AG08395 (cell line): ENCODE measurements at places on chromosomes 4 and X.

- DNase-seq: peak; percentile 35
These were observed 40.0 kb downstream of the ZFYVE28 start for GRCh38 chr4:2378401-2378800.

DNA sequence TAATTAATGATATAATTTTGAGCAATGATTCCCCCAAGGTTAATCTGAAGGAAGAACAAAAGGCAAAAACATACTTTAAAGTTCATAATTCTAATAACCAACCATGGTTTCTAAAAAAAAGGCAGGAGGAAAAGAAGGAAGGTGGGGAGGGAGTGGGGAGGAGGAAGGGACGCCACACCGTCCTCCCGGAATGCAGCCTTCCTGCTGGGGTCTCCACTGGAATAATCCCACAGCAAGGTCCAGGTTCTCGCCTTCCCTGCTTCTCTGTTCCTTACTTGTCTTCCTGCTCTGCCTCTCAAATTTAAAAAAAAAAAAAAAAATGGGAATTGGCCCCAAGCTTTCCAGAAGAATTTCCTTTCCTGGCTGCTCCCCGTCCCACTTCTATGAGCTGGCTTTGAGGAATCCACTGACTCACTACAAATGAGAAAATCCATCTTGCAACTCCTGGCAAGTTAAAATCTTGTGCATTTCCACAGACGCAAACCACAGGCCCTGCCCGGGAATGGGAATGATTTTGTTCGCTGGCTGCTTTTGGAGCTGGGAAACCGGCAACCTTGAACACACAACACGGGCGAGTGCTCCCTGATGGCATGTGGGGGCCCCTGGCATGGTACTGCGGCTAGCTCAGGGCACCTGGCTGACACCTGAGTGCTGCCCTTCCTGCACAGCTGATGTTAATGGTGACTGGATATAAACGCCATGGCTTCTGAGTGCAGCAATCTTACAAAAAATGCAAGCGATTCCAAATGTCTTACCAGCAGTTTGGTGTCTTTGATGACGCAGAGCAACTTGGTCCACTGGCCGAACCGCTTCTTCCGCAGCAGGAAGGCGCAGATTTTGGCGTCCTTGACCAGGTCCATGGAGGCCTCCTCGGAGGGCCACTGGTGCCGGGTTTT lies 97.0 kb downstream of the AFAP1 start:
- peak; percentile 92 for DNase-seq

- peak; percentile 50 for DNase-seq
These were observed 23.3 kb downstream of the ARHGAP24 start for GRCh38 chr4:85498068-85498733.

DNA sequence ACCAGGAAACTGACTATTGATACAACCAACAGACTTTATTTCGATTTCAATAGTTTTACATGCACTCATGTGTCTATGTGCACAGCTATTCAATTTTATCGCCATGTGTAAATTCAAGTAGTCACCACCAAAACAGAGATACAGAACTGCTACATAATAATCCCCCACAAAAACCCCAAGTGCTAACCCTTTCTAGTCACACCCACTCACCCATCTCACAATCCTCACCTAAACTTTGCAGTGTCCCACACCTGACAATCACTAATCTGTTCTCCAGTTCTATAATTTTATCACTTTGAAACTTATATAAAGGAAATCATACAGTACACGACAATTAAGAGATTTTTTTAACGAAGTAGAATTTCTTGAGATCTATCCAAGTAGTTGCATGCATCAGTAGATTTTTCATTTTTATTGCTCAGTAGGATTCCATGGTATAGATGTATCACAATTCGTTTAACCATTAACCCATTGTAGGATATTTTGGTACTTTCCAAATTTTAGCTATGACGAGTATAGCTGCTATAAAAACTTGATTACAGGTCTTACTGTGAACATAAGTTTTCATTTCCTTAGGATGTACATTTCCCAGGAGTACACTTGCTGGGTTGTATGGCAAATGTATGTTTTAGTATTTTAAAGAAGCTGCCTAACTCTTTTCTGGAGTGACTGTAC lies 85.9 kb downstream of the CASK start:
- DNase-seq: no peak

DNA sequence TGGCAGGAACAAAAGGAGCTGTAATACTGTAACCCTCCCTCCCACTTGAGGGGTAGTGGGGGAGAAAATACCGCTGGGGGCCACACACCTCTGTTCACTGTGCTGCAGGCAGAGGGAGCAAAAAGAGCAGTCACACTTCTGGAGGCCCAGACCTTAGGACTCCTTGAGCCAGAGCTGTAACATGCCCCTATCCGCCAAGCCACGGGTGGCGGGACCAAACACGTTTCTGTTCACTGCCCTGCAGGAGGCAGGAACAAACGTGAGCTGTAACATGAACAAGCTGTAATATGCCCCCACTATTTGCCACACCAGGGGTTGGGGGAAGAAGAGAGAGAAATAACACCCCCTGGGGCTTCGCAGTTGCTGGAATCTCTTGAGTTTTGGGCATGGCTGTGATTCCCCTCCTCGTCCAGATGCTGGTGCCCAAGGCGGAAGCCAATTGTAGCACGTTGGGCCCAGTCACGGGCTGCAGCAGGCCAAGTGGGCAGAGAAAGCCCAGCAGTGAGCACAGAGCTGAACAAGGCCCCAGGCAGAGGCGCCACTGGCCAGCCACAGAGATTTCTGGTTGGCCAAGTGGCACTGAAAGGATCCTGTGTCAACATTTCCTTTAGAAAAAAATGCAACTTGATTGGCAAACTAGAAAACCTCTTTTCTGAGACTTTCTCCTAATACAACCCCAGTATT lies 509.7 kb downstream of the INPP4B start:
- DNase-seq: no peak

DNA sequence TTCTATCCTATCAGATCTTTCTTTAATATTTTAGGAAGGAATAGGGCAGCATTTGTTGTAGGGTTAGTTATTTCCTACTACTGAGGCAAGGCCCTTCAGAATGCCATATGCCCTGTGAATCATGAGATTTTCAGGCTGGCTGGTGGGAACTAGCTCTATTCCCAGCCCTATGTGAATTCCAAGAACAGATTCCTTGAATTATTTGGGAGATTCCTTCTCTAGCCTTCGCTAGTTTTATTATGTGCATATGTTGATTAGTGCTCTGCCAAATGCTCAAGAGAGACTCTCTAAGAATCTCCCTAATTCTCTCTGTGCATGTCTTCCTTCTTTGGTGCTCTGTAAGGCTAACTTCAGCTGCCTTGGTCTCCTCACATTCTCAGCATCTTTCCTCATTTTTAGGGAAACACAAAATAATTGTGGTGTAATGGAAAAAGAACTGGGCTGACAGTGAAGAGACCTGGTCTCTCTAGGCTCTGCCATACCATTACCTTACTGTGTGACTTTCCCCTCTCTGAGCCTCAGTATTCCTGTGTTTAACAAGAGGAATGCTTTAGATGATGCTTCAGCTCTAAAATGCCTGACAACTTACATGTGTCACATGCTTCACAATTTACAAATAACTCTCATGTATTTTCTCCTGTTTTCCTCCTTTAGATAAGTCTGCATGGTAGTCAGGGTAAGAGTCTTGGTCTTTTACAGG lies 79.7 kb downstream of the VMA21 start:
- DNase-seq: no peak

DNA sequence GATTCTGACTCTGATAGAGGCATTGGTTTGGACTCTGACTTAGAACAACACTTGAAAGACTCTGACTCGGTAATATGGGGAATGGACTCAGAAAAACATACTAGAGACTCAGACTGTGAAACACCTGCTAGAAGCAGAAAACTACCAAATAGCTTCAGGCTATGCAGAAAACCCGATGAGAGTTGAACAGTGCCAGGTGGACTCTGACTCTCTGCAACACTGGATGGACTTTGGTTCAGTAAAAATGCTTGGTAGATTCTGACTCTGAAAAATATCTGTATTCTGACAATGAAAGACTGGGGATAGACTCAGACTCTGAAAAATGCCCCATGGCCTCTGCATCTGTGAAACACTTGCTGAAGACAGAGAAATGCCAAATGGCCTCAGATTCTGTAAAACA lies 215.1 kb upstream of the HDX start:
- no peak for DNase-seq

DNA sequence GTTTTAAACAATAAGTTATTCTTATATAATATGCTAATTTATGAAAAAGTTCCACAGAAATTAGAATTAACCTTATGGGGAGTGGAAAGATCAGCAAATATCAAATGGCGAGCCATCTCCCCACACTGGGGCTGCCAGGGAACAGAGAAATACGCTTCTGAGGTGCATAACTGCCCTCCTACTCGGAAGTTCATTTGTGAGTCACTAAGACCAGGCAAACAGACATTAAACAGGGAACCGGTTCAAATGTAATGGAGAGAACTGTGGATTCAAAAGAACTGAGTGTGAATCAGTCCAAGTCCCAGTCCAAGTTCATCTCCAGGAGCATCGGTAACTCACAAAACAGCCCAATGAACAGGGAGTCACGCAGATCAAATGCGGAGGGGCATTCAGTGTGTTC lies 11.4 kb upstream of the S100G start:
- DNase-seq: no peak

DNA sequence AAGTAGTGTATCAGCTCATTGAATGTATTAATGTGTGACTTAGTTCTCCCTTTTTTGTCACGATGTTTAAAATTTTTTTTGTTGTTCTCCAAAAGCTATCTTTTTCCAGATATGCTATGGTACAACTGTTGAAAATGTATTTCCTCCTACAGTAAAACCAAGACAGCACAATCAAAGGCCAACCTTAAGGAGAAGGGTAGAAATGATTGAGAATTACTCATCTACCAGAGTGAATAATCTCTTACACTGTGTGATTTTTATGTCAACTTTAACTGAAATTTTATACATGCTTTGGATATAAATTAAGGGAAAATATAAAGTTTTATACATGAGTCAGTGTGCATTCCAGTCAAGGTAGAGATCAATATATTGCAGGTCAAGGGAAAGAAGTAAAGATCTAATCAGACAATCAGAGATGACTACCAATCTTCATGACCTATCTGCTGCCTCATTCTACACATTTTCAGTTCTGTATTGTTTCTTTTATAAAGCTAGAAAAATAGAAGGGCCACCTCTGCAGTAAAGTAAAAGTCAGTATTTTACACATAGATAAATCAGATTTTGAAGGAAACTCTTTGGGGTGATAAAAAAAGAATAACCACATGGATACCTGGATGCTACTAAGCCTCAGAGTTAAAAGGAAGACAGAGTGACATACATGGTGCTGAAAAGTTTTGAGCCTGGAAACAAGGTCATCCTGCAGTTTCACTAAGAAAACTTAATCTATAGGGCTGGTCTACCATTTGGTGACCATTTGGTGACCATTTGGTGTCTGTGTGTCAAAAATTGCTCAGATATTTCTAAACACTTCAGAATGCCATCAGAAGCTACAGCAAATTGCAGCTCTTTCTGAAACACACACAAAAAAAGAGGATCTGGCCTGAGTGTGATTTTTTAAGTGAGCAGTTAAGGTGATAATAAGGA lies 1.6 kb downstream of the FAM13A start:
- DNase-seq: no peak

GRCh38 chr4:48051078-48051477 lies 34.5 kb downstream of the NIPAL1 start:
- DNase-seq: no peak

DNA sequence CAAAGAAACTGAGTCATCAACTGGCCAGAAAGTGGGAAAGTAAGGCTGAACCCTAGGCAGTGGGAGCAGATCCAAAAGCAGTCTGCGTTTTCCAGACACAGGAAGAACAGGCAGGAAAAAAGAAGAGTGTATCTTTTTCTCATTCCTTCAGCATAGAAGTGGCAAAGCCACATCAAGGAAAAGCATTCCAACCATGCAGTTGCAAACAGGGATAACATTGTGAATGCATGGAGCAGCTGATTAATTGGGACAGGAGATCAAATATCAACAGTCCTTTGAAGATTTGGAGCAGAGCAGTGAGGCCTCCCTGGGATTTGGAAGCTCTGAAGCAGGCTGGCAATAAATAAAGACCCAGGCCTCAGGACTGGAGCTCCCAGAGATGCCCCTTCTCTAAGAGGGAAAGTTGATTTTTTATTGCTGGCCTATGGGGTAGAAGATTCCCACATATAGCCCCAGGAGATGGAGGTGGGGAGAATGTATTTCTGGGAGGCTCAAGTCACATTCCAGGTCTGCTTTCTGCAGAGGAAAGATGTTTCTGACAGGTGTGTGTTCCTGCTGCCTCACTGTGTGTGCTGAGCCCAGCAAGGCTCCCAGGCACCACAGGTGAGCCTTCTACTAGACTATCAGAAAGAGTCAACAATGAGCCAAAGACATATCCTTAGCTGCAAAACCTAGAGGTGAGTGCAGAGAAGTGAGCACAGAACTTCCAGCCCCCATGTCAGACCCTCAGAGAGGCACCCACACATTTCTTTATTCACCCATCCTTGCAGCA lies 222.5 kb downstream of the RAB28 start:
- no peak for DNase-seq

- DNase-seq: no peak
These were observed 219.0 kb downstream of the PALLD start for GRCh38 chr4:168715896-168716295.

- no peak for DNase-seq
These were observed 41.5 kb upstream of the CYP4V2 start for GRCh38 chr4:186149872-186150271.

GRCh38 chr4:164768516-164768915 lies 14.6 kb downstream of the SMIM31 start:
- peak; percentile 12 for DNase-seq

DNA sequence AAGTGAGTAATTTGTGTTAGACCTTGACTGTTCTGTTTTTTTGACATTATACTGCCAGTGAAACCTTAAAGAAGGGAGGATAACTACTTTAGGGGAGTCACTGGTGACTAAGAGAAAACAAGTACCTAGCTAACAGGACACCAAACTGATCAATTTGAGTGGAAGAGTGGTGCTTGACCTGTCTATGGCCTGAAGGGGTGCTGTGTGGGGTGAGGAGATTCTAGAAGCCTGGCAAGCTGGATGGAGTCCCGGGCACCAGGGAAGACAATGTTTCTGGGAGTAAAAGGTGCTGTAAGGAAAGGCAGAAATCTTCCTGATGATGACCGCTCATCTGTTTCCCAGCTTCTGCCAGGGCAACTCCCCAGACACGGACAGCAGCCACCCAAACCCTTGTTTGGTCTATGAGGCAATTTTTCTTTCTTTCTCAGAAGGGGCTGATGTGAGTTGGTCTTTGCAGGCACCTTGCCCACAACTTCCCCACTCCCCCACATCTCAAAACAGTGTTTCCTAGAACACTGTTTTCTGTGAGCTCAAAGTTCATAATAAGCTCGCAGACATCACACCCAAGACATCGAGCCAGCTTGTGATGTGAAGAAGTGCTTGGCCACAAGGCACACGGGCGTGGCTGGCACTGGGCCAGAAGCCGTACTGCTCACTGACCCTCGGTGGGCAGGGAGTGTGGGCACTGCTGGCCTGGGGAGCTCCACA lies 4.6 kb downstream of the TXK start:
- DNase-seq: no peak
